Muscle of back (tissue), 13 donors: ENCODE measurements at places on chromosomes 5 and 9. TPM values are rescaled to one million over a fixed set of nuclear protein-coding genes. Genes with fewer than 3 reads are reported as not detected.
A peak's percentile ranks its signal among the peaks of the same experiment; 100 is the strongest.

GRCh38 chr5:54822324-54822687 lies 163.1 kb downstream of the ESM1 start:
- no peak for DNase-seq

DNA sequence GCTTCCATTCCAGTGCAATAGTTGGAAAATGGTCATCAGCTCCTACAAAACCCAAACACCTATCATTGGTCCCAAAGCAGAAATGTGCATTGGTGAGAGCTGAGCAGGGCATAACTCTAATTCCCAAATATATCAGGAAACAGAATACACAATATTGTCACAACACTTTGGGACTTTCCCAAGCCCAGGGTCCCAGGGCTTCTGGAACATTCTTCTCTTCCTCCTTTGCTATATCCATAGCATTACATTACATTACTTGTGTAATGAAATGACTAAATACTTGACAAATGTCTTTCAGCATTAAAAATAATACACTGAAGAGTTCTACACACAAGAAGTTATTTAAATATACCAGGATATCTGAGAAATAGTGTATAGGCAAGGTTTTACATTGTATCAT lies 45.6 kb downstream of the LIX1 start:
- DNase-seq, result no peak

DNA sequence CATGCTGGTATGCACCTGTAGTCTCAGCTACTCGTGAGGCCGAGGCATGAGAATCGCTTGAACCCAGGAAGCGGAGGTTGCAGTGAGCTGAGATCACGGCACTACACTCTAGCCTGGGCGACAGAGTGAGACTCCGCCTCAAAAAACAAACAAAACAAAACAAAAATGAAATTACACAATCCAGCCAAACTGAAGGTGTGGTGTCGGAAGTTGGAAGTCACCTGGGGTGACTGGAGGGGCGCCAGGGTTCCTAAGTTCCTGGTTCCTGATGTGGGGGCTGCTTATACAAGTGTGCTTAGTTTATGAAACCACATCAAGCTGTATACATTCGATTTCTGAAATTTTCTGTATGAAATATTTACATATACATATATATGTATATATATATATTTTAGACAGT lies 3.7 kb upstream of the DOLPP1 start:
- no peak for DNase-seq

GRCh38 chr5:171776770-171777759 lies 8.6 kb upstream of the SMIM23 start:
- peak; percentile 39 for DNase-seq

DNA sequence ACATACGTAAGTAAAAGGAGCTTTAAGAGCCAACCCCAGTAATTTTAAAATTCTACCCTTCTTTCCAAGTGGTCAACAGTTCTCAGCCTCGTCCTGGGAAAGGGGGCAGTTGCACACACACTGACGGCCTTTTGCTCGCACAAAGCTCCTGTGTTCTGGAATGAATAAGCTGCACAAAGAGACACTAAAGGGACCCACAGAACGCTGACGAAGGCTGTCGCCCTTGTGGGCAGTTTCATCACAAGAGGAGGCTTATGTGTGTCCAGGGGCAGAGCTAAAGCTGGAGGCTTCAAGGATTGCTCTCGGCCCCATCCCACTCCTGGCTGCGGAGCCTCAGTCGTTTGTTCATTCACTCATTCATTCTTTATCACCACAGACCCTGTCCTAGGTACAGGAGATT lies 67.0 kb upstream of the NEK6 start:
- no peak for DNase-seq

DNA sequence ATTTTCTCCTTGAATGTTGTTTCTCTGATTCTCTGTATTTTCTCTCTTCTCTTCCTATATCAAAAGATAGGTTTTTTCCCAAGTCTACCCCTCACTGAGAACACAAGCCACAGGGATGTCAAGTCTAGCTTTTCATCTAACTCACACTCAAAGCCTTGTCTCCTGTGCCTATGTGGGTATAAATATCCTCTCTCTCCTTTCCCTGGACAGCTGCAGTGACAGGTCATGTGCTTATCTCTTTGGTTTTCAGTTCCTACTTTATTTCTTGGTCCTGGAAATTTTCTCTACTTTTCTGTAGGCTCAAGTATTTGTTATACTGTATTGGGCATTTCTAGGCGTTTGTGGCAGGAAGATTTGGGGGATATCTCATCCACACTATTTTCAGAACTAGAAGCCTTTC lies 182.4 kb upstream of the MVB12B start:
- DNase-seq, result peak; percentile 10

DNA sequence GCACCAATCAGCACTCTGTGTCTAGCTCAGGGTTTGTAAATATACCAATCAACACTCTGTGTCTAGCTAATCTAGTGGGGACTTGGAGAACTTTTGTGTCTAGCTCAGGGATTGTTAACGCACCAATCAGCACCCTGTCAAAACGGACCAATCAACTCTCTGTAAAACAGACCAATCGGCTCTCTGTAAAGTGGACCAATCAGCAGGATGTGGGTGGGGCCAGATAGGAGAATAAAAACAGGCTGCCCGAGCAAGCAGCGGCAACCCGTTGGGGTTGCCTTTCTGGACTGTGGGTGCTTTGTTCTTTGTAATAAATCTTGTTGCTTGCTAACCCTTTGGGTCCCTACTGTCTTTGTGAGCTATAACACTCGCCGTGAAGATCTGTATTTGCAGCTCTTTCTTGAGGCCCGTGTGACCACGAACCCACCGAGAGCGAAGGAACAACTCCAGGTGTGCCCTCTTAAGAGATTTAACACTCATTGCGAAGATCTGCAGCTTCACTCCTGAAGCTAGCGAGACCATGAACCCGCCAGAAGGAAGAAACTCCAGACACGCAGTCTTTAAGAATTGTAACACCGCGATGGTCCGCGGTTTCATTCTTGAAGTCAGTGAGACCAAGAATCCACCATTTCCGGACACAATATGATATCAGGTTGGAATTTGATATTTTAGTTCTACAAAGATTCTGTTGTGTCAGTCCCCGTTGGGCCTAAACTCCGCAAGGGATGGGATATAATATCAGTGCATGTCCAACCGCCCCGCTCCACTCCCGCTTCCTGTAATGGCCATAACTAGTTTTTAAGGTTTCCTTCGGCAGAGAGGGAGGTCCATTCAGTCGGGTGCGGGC lies 740 bp upstream of the TRMT10B start:
- DNase-seq, result no peak

TICAM2 gene
- 6.3 TPM for polyA plus RNA-seq

TEK gene
- 19.2 TPM for polyA plus RNA-seq
